ENCODE measurements at places on chromosomes 3 and 15. TPM values are rescaled to one million over a fixed set of nuclear protein-coding genes. Genes with fewer than 3 reads are reported as not detected.

DCBLD2 gene
- total RNA-seq, result 74.5 TPM

CHRM5 gene
- total RNA-seq, result not detected

SLC27A2 gene
- 7.3 TPM for total RNA-seq

EPHB1 gene
- total RNA-seq, result not detected

C3orf85 gene
- total RNA-seq, result not detected

KLF15 gene
- 0.63 TPM for total RNA-seq

PLS1 gene
- 18.2 TPM for total RNA-seq

SOX14 gene
- not detected for total RNA-seq

MFSD1 gene
- 40.1 TPM for total RNA-seq
